ENCODE measurements at places on chromosomes 2 and 18.

DNA sequence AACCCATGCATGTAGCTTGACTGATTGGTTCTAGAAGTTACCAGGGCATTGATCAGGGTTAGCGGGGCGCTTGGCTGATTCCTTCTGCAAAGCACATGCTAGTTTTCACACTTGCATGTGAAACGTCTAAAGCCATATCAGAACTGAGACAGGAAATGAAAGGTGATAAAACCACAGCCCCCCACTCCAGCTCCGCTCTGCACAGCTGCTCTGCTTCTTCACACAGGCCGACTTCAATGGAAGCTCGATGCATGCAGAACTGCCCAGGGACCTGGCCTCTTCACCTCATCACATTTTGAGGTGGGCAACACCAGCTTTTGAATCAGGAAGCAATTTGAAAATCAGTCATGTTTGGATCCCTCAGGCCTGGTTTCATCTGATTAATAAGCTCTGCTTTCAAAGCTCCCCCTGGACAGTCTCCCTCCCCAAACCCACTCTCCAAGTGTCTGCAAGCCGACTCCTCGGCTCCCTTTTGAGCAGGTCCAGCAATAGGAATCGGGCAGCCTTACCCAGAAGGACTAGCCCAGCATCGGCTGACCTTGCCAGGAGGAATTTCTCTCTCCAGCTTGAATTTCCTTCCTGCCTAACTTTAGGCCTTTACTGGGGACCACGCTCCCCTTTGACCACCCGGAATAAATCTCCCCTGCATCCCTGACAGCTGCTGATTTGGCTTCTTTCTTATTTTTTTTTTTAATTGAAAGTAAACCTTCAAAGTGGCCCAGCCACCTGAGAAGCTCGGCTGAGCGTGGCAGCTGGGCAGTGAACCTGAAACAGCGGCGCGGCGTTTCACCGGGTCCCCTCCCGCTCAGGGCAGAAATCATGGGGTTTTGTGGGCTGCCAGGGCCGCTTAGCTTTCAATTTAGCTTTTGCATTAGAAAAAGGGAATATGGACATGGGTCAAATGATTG lies 31.7 kb downstream of the HRH4 start:
- DNase-seq: peak; percentile 9

GRCh38 chr2:3189076-3189591 lies 188.5 kb downstream of the EIPR1 start:
- DNase-seq: no peak

DNA sequence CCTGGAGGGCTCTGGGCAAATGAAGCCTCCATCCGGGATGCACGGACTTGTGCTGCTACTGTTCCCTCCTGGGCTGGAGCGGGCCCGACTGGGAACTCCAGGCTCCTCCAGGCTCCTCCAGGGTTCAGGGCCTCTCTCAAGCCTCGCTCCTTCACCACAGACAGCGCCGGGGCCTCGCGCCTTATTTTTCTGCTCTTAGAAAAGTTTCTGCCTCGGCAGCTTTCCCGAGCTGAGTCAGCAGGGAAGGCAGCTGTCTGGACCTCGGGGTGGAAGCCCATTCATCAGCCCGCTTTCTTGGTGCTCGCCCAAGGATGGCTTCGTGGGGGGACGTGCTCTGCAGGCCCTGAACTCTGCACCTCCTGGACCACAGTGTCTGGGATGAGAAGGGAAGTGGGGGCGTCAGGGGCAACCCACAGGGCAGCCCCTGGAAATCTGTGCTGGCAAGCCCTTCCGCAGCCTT lies 12.9 kb upstream of the TEX51 start:
- DNase-seq: no peak

DNA sequence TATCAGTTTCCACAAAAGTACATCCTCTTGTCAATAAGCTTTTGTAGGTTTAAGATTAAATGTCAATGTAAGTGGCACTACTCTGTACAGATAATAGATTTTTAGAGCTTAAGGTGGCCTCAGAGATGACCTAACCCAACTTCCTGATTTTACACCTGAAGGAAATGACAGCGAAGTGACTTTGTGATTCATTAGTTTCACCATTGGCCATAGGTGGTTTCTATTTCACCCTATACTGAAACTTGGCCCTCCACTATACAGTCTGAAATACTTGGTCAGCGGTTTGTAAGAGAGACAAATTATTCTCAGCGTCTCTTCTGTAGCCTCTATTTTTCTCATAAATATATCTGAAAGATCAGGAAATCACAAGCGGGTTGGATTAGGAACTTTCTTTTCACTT lies 330.4 kb upstream of the FAM98A start:
- no peak for DNase-seq

- DNase-seq: no peak
Observed at GRCh38 chr18:77784759-77785379, 535.2 kb downstream of the GALR1 start.

DNA sequence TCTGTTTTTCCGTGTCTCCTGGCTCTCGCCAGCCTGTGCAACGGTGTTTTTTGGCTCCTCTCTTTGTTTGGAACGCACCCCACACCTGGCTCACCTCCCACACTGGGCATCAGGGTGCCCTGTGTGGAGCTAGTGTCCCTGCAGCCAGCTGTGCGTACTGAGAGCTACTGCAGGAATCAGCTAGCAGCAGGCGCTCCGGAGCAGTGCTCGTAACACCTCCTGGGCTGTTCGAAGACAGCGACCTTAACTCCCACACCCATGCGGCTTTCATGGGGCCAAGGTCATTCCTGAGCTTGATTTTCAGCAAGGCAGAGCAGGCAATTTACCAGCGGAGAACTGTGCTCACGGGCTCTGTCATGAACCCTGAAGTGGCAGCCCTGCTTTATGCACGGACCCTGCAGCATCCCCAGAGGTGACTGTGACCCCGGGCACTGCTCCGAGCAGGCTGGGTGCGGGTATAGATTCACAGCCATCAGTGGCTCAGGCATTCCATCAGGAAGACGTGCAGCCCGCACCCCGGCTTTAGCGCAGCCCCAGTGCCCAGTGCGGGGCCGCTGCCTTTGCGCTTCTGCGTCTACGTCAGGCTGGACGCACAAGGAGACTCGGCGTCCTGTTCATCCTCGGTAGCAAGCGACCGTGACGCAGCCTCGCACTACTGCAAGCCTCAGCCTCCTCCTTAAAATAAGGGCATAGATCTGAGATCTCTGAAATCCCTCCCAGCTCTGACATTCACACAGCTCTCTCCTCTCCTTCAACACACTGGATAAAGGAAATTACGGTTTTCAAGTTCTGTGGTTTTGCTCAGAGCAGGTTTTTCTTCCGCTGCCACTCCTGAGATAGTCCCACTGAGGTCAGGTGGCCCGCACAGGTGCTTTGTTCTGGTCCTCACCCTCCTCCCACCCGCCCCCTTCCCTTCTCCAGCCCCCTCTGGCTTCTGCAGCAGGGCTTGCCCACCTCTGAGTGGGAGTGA lies 58.2 kb downstream of the ADI1 start:
- DNase-seq: no peak

GRCh38 chr2:32002406-32002805 lies 8.4 kb downstream of the MEMO1 start:
- DNase-seq: no peak

- DNase-seq: no peak
Observed at GRCh38 chr2:239275044-239275685, 125.7 kb downstream of the HDAC4 start.

DNA sequence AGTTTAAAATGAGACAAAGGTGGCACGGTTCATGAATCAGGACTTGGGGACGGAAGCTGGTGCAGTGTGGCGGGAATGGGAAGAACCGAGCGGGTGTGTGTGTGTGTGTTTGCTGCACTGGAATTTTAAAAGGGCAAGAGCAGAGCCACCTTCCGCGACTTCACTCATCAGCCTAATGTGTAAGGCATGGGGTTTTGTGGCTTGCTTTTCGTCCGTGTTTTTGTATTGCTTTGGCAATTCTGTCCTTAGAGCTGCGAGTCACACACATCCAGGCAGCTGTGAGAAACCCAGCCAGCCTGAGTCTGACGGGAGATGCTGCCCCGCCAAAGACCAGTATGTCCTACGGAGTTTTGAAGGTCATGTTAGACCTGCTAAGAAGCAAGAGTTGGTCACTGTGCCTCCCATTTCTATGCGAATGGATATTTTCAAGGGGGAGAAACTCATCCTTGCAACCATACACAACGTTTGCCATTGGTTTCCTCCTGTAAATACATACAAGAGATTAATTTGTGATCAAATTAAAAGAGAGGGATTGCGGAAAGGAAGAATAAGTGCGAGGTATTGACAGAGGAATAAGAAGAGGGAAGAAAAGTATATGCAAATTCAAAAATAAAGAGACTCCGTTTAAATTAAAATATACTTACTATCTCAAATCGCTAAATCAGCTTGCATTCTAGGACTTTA lies 665 bp upstream of the CACNB4 start:
- DNase-seq: peak; percentile 42

DNA sequence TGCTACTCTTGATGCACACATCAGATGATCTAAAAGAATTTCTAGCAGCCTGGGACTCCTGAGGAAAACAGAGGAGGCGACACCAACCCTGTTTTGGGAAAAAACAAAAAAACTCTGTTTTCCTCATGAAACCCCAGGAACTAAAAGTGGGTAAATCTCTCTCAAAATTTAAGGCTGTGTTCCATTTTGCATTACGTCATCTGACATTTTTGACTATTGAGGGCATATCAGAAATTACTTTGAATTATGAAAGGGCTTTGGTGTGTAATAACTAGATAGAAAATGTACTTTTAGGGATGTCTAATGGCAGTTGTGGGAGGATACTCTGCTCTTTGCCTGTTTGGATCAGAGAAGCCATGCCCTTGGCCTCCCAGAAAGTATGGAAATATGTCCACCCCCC lies 963.0 kb downstream of the CNTNAP5 start:
- no peak for DNase-seq

DNA sequence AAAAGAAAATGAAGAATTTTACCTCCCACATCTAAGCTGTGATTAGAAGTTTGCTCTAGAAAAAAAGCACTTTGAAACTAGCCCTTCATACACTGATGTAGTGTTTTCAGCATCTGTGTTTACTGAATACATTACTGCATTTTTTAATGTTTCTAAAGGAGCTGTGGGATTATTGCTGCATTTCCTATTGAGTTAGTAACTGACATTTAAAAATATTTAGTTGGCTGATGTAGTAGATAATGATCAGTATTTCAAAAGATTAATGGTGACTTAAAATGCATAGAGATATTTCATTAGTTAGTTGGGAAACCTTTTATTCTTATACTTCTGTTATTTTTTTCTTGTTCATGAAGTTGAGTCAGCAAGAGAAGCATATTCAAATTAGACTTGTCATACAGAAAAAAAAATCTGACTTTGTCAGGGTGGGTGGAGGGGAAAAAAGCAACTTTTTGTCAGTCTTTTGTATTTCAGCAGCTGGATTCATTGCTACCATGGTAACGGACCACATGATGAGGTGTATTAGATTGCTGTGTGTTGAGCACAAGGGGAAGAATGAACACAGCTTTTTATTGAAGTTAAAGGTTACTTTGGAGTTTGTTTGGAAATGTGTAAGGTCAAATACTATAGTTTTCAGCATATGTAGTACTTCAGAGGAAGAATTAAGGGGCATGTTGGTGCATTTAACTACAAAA lies at the start of gene DTNA:
DTNA (plus strand) TSS at position 549 of the 692 bp plus-strand sequence. CDS start 45,679 bp downstream, outside the sequence.
- peak; percentile 6 for DNase-seq

DNA sequence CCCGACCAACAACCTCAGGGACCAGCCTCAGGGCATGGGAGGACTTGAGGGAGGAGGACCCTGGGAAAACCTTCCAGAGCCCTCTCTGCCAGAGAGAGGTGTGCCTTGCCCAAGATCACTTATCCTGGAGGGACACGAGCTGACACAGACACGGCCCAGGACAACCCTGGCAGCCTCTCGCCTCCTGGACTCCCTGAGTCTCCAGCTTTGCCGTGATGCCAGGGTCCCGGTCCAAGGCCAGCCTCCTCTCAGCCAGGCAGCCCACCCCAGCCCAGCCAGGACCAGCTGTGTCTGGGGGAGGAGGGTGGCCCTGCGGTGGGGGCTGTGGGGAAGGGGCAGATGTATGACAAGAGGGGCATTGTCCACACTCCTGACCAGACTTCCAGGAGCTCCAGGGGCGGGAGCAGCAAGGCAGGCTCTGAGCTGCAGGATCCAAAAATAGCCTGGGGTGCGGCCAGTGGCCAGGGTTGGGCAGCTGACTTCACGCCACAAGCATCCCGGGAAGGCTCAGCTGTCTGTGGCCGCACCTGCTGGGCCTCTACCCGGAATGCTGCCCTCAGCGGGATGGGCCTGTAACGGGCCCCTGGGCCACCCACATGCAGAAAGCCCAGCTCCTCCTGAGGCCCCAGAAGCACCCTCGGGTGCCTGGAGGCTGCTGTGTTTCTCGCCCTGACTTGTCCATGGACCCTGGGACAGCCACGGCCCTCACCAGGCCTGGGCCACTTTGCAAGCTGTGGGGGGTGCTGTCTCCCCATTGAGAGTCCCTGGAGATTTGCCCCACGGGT lies 65.5 kb upstream of the GPC1 start:
- DNase-seq: no peak

- DNase-seq: no peak
Observed at GRCh38 chr2:68108120-68108519, 45.3 kb upstream of the C1D start.

- DNase-seq: no peak
Observed at GRCh38 chr2:181185948-181186347, 205.5 kb downstream of the UBE2E3 start.

- DNase-seq: no peak
Observed at GRCh38 chr2:53750041-53750768, 17.4 kb upstream of the CHAC2 start.

GRCh38 chr2:1731963-1732768 lies 12.1 kb downstream of the PXDN start:
- DNase-seq: no peak

DNA sequence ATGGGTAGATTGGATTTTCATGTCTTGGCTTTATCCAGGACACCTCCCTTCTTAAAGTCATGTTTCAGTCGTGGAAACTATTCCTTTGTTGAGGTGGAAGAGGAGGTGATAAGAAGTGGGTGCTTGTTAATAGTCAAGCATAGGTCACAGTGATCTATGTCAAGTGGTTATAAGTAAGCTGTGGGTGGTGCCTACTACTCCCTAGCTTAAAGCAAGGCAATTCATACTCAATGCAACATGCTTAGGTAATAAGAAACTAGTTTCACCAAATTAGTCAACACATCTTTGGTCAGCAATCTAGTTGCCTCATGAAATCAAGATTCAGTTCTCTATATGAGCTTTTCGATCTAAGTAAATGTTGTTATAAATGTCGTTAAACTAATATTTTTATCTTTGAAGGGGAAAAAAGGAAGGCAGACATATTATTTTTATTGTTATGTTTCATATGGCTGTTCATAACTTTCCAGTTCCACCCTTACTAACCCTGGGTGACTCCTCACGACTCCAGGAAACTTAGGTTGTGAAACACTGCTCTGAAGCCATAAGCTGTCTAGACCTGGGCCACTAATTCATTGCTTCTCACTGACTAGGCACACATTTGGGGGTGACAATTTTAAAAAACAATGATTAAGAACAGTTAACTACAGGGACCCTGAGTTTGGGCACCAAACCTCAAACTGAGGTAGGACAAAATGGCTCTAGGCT lies 5.8 kb upstream of the ABCB11 start:
- no peak for DNase-seq

- DNase-seq: no peak
Observed at GRCh38 chr2:237431837-237432236, 17.9 kb upstream of the COL6A3 start.
